ENCODE measurements at places on chromosomes 3 and 15.

- no peaks in the 10 kb centered on the region for H3K36me3 ChIP-seq
- no peaks in the 10 kb centered on the region for H3K27me3 ChIP-seq
- no peak overlapping the region for H3K27ac ChIP-seq
- DNase-seq = peak; percentile 50
- no peaks in the 10 kb centered on the region for H3K4me1 ChIP-seq
Measured at GRCh38 chr15:51132384-51133139, 37.9 kb upstream of the TNFAIP8L3 start.

- no peaks in the 10 kb centered on the region for H3K36me3 ChIP-seq
- no peak for DNase-seq
- H3K4me3 ChIP-seq = no peak overlapping the region
- H3K27me3 ChIP-seq = no peaks in the 10 kb centered on the region
- no peaks in the 10 kb centered on the region for H3K4me1 ChIP-seq
Measured at GRCh38 chr3:177124882-177125281, 72.4 kb downstream of the TBL1XR1 start.

- peak within 1 kb of the TSS; percentile 88 for H3K4me3 ChIP-seq
- H3K27me3 ChIP-seq = no peaks in the 10 kb centered on the region
- H3K4me1 ChIP-seq = no peaks in the 10 kb centered on the region
- peak; percentile 85 for DNase-seq
Measured at GRCh38 chr3:138114988-138115971, at the start of gene DZIP1L. Gene DZIP1L, minus strand, starts transcription at chr3:138115608. Its CDS starts 11,637 bp downstream, at chr3:138103971.

GRCh38 chr3:184919651-184920050 is 107.7 kb downstream of the VPS8 start:
- no peak for DNase-seq
- H3K4me1 ChIP-seq = peaks cover 1% of the 10 kb centered on the region
- no peak overlapping the region for H3K4me3 ChIP-seq
- H3K27me3 ChIP-seq = no peaks in the 10 kb centered on the region
- H3K27ac ChIP-seq = no peak overlapping the region

- H3K27ac ChIP-seq = no peak overlapping the region
- DNase-seq = no peak
- H3K27me3 ChIP-seq = no peaks in the 10 kb centered on the region
- H3K4me1 ChIP-seq = no peaks in the 10 kb centered on the region
- H3K36me3 ChIP-seq = no peaks in the 10 kb centered on the region
Measured at GRCh38 chr15:63491116-63491827, 13.1 kb upstream of the USP3 start.

- no peaks in the 10 kb centered on the region for H3K27me3 ChIP-seq
- H3K4me3 ChIP-seq = no peak overlapping the region
- DNase-seq = no peak
- no peak overlapping the region for H3K27ac ChIP-seq
- no peaks in the 10 kb centered on the region for H3K36me3 ChIP-seq
- peaks cover 5% of the 10 kb centered on the region for H3K4me1 ChIP-seq
Measured at GRCh38 chr3:177538750-177539730, 341.8 kb upstream of the TBL1XR1 start.

- H3K4me1 ChIP-seq = no peaks in the 10 kb centered on the region
- no peak for DNase-seq
- no peaks in the 10 kb centered on the region for H3K27me3 ChIP-seq
- H3K27ac ChIP-seq = no peak overlapping the region
Measured at GRCh38 chr3:12822725-12823373, 18.5 kb downstream of the RPL32 start.
